ENCODE measurements at places on chromosomes 7 and 10. TPM values are rescaled to one million over a fixed set of nuclear protein-coding genes. Genes with fewer than 3 reads are reported as not detected.
A peak's percentile ranks its signal among the peaks of the same experiment; 100 is the strongest.

- DNase-seq = peak; percentile 69
Observed at GRCh38 chr7:38368191-38368605, 94.8 kb upstream of the TARP start.

DNA sequence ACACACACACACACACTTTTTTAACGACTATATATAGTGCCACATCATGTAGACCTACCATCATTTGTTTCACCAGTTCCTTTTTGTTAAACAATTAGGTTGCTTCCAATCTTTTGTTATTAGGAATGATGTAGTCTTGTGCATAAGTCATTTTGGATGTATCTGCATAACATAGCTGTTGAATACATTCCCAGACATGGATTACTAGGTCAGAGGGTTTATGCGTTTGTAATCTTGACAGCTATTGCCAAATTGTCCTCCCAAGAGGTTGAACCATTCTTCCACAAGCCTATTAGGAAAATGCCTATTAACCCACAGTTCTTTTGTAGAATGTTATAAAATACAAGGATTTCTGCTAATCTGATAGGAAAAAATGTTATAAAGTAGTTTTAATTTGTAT lies 87.3 kb downstream of the PALS2 start:
- DNase-seq = no peak

- DNase-seq = peak; percentile 13
Observed at GRCh38 chr10:81696609-81697388, 178.2 kb upstream of the NRG3 start.

DNA sequence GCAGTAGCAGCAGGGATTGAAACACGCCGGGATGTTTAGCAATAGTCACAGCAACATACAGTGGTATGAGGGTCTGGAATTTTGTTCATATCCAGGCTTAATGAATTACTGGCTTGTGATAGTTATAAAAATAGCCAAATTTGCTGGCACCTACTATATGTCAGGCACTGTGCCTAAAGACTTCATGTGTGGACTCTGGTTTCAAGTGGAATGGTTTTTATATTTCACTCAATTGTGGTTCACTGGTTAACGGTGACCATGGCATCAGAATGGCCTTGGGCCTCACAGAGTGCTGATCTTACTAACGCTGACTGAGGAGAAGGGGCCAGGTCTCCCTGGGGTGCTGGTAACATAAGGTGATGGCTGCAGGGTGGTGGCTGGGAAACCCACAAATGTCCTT lies 55.7 kb downstream of the CELF2 start:
- DNase-seq = no peak

DNA sequence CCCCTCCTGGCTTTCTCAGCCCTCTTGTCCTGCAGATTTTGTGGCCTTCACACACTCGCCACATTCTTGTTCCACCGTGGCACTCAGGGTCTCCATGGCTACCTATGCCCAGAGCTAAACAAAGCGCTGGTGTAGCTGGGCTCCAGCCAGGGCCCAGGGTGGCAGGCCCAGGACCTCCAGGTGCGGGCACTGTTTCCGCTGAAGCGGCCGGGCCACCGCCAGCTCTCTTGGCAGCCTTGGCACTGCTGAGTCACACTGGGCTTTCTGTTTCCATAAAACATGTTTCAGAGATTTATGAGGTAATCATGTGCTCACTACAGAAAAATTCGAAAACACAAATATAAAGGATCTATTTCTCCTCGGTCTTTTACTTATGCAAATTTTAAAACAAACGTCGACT lies 51.3 kb downstream of the AOC1 start:
- no peak for DNase-seq

DNA sequence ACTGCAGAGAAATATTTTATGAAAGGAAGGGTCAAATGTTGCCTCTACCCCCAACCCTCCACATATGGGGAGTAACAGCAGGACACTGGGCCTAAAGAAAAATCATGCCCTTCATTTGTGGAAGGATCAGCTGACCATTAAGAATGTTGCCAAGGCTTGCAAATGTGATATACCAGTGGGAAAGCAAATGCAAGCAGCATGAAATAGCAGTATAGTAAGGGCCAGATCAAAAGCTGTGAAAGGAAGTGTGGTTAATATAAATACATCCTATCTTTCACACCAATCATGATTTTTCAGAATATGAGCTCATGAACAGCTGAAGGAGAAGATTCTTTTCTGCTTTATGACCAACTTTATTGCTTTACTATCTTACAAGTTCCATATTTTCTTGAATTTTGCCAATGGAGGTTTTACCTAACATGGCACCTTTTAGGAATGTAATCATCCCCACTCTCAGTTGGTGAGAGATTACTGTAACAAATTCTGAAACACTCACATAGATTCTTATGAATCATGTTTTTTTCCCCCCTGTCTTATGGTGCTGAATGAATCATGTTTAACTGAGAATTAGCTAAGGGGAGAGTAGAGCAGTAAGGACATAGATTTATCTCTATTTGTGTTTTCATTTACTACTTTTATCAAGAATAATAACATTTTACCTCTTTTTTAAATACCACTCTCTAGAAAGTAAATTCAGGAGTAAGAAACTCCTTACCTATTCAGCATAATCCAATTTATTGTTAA lies 12.1 kb upstream of the ATAD1 start:
- DNase-seq = no peak

Gene MYH16
- total RNA-seq = not detected

- no peak for DNase-seq
Observed at GRCh38 chr10:88152728-88153133, 289.3 kb downstream of the PTEN start.

- DNase-seq = no peak
Observed at GRCh38 chr7:3879355-3880075, 578.5 kb downstream of the SDK1 start.

DNA sequence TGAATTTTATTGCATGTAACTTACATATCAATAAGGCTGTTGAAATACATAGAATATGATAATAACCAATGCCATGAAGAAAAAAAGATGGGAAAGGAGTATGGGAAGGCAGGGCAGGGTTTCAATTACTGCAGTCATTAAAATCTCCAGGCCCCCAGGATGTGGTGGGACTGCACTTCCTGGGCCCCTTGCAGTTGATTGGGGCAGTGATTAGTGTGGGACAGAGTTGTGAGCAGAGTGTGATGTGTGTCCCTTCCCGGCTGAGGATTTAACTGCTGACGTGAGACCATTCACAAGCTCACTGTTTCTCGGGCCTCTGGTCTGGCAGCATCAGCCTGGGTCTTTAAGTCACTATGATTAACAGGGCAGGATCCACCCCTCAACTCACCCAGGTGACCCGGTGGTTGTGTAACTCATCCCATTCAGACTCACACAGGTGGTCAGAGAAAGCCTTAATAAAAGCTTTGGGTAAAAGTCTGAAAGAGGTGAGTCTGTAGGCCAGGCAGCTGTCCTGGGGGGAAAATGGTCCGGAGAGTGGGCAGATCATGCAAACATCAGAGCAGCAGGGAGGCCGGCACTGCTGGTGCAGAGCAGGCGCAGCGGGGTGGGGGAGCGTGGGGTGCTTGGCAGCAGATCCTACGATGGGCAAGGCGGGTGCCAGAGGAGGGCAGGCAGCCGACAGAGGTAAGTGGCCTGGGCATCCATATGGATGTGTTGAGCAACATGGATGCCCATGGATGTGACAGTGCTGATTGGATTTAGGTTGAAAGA lies 36.3 kb upstream of the WDFY4 start:
- DNase-seq = peak; percentile 33

Gene PIK3AP1
- 1.2 TPM for total RNA-seq

Gene KDM7A
- total RNA-seq = 7.1 TPM

Gene LRRN3
- 0.15 TPM for total RNA-seq

Gene RRP12
- total RNA-seq = 47.4 TPM

DNA sequence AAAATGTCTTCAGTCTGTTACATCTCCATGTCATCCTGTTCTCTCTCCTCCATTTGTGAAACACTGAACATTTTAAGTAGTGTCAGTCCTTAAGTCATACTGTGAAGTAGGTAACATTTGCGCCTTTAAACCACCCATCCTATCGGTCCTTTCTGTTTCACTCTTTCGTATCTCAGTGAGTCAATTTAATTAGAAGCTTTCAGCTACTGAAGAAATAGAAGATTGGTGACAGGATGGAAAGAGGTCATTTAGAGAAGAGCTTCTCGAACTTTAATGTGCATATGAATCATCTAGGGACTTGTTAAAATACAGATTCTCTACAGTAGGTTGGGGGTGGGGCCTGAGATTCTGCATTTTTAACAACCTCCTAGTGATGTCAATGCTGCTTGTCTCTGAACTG lies 113.4 kb downstream of the SRI start:
- no peak for DNase-seq

DNA sequence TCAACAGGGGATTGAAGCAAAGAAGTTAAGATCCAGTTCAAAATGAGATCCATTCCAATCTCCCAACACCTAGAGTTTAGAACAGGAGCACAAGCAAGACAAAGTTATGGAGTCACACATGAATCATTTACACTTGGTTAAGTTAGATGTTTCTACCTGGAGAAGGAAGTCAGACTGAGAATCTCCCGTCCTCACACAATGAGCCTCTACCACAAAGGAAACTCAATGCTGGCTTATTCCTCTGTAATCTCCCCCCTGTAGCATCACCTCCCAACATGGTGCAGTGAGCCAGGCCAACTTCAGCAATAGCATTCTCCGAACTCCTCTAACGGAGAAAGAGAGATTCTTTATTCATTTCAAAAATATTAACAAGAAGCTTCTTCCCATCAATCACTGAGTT lies 82.2 kb downstream of the ELMO1 start:
- no peak for DNase-seq

GRCh38 chr10:104574838-104575237 lies 66.3 kb upstream of the SORCS3 start:
- no peak for DNase-seq

GRCh38 chr7:139889186-139889871 lies 60.3 kb downstream of the TBXAS1 start:
- no peak for DNase-seq

Gene IQUB
- 0.07 TPM for total RNA-seq

Gene TMEM229A
- 0.42 TPM for total RNA-seq

- DNase-seq = no peak
Observed at GRCh38 chr7:7765422-7765821, 47.0 kb upstream of the RPA3 start.

Gene PPP1R9A
- total RNA-seq = 10.9 TPM

- no peak for DNase-seq
Observed at GRCh38 chr10:31952066-31952465, 23.4 kb upstream of the ARHGAP12 start.

DNA sequence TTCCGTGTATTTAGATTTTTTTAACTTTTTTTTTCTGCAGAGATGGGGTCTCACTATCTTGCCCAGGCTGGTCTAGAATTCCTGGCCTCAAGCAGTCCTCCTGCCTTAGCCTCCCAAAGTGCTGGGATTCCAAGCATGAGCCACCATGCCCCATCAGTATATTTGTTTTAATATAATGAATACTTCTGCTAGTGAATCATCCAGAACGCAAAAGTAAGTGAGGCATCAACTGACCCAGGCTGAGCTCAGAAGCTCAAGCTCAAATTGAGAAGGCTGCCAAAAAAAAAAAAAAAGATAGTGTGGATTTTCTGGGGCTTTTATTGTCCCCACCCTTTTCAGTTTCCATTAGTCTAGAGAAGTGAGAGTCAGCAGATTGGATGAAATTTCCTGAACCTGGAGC lies 39.0 kb upstream of the TECTB start:
- DNase-seq = no peak

GRCh38 chr10:74846958-74847357 lies 20.6 kb downstream of the KAT6B start:
- no peak for DNase-seq

- no peak for DNase-seq
Observed at GRCh38 chr10:73018632-73019031, 64.0 kb upstream of the PLA2G12B start.

- no peak for DNase-seq
Observed at GRCh38 chr10:90777621-90778020, 80.2 kb downstream of the HTR7 start.

GRCh38 chr10:86775056-86775869 lies 18.8 kb downstream of the BMPR1A start:
- no peak for DNase-seq

Gene FAM25A
- not detected for total RNA-seq

DNA sequence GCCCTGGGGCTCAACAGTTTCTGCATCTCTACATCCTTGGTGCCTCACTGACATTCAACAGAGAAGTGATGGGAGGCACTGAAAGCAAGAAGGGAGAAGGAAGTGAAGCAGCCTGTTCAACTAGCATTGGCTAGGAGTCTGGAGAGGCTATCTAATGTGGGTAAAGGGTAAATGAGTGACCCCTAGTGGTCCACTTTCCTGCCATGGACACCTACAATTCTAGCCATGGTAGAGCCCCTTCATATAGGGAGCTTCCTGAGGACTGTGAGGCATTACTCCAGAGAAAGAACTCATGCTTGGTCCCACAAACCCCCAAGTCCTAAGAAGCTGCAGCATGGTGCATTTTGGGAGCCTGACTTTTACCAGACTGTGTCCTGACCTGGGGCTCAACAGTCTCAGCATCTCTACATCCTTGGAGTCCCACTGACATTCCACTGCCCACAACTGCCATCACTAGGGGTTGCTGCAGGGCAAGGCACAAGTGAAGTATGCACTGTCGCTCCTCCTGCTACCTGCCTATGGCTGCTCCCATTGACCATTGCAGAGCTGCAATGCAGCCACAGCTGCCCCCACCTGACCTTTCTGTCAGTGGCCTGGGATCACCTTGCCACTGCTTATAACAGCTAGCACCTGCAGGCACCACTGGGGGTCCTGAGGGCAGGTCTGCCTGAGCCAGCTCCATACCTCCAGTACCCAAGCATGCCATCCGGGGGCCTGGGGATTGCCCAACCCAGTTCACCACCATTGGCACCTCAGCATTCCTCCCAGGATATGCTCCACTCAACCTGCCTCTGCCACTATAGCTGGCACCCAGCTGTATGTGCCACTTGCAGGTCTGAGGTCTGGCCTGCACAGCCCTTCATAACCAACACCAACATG lies 44.1 kb upstream of the CDK6 start:
- peak; percentile 35 for DNase-seq

GRCh38 chr7:63042730-63043511 lies 955.7 kb upstream of the ZNF722 start:
- DNase-seq = no peak

DNA sequence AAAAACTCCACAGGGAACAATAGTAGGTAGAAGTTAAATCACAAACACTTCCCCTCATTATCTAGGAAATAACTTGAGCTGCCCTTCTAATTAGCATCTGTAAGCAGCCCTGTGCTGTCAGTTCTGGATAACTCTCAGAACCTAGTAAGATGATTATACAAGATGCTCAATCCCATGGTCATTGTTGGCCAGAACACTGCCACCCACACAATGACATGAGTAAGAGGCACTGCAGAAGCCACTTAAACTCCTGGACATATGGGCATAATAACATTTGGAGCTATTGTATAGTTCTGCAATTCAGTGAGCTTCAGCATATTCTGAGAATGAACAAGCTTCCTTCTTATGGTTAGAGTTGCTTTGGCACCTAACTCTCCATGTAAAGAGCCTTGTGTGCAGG lies 153.8 kb downstream of the PLPP4 start:
- DNase-seq = no peak

Gene ADCY1
- 5.6 TPM for total RNA-seq

GRCh38 chr7:92631850-92632487 lies 41.8 kb upstream of the FAM133B start:
- DNase-seq = no peak

DNA sequence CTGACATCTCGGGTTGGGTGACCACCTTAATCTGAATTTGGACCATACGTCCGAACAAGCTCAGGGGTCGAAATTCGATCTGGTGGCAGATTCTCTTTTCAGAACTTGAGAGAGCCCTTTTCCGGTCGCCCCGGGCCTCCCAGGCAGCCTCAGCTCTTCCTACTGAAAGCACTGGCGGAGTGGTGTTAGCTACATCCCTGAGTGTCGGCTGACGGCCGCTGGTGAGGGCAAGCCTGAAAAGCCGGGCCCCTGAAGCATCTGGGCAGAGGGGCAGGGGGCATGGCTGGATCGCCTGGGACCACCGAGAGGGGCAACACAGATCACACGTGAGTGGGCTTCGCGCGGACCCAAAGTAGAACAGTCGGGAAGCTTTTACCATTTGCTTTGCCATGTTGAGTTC lies 116.1 kb downstream of the SMURF1 start:
- DNase-seq = no peak

Measured in H7 (cell line).